Stimulated activated CD8-positive, alpha-beta memory T cell treated with anti-CD3 and anti-CD28 coated beads, Interleukin-15, amount 100 ng/mL, for 4 hours (primary cell): ENCODE measurements at places on chromosomes 7 and 10.
A peak's percentile ranks its signal among the peaks of the same experiment; 100 is the strongest.

GRCh38 chr7:74302745-74303221 lies 13.6 kb downstream of the CLIP2 start:
- DNase-seq: no peak

DNA sequence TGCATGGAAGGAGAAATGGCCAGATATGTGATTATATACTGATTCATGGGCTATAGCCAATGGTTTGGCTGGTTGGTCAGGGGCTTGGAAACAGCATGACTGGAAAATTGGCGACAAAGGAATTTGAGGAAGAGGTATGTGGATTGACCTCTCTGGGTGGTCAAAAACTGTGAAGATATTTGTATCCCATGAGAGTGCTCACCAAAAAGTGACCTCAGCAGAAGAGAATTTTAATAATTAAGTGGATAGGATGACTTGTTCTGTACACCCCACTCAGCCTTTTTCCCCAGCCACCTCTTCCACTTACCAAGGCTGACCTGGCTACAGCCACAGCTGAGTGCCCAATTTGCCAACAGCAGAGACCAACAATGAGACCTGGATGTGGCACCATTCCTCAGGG lies 146.7 kb downstream of the GPR37 start:
- no peak for DNase-seq

DNA sequence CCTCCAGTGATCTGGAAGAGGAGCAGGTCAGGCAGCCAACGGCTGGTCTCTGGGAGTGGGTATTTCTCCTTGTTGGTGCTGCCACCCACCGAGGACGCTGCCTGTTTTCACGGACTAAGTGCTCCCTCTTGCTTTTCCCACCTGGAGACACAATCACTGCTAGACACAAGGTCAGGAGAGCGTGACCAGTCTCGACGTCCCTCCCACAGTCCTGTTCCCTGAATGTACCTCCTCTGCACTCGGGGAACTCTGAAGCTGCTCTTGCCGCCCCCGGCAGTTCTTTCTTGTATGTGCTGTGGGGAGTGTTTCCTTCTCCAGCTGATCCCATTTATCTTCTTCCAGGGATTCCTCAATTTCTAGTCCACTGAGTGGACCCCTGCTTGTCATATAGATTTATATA lies 89.4 kb downstream of the CYTH3 start:
- DNase-seq: no peak

- no peak for DNase-seq
Observed at GRCh38 chr10:127370601-127371000, 174.2 kb upstream of the INSYN2A start.

DNA sequence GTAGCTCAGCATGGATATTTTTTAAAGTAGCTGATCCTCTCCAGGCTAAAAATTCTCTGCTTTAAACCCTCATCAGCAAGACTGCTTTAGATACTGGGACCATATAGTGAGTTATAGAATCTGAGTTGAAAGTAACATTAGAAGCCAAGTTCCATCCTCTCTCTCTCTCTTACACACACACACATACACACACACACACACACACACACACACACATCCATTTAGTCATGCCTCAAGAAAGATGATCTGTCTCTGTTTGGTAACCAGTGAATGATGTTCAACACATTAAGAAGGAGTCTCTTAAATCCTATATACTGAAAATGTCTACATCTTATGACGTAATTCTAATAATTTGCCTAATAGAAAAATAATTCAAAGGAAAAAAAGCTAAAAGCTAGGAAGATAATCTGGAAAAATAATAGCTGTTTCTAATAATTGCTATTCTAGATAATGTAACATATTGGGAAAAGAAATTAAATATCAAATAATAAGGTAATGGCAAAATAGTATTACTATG lies 16.9 kb upstream of the ATP6V0A4 start:
- no peak for DNase-seq

GRCh38 chr7:4168041-4168440 lies 514.1 kb upstream of the FOXK1 start:
- DNase-seq: no peak

- DNase-seq: no peak
Observed at GRCh38 chr10:26544932-26545331, 106.8 kb downstream of the APBB1IP start.

DNA sequence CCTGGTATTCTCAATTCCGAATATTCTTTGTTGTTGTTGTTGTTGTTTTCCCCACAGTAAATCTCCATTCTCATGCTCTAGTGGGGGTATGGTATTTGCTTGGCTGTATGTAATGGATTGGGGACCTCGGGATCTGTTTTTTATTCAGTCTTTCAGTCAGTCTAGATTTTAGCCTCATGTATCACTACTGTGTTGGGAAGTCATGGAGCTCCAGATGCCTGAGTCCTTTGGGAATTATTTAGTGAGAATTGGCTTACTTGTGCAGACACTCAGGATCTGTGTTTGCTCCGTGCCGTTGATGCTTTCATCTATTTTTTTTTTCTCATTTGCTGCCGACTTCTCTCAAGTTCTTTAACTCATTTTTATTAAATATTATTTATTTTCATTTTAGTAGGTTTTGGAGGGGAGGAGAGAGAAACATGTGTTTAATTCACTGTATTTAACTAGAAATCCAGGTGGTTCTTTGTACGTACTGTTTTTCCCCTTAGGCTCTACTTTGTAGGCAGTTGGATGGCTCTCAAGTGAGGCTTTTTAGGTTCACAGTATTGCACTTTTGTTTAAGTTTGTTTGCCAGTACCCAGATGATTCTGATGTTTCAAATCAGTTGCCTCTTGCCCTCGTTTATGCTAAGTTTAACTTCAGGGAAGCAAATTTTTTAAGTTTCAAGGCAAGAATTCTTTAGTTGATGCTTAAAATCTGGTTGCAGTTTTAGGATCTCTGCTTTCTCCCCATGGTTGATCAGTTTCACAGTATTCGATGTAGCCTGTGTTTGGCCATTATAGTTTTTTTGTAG lies 36.9 kb downstream of the ZNRF2 start:
- DNase-seq: no peak

DNA sequence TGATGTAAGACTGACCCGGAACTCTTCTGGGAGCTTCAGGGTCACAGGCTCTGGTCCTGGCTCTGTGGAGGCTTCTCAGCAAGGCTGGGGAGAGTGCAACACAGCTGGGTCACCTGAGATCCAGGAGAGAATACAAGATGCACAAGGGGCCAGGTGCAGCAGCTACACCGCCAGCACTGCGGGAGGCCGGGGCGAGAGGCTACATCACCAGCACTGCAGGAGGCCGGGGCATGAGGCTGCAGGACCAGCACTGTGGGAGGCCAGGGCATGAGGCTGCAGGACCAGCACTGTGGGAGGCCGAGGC lies 44.3 kb downstream of the PDGFA start:
- DNase-seq: no peak

GRCh38 chr7:100896732-100897608 lies 1.3 kb upstream of the ACHE start:
- DNase-seq: peak; percentile 24

- DNase-seq: no peak
Observed at GRCh38 chr7:28700790-28701203, 257.3 kb downstream of the TRIL start.

GRCh38 chr10:123140164-123140982 lies 4.6 kb downstream of the HMX3 start:
- DNase-seq: no peak

- DNase-seq: no peak
Observed at GRCh38 chr10:9294865-9295264, 1240.4 kb downstream of the GATA3 start.

- DNase-seq: no peak
Observed at GRCh38 chr7:112874909-112875308, 84.7 kb upstream of the TMEM168 start.

- no peak for DNase-seq
Observed at GRCh38 chr7:129258649-129259389, 34.0 kb downstream of the AHCYL2 start.

- DNase-seq: no peak
Observed at GRCh38 chr7:75718390-75719031, 20.2 kb downstream of the HIP1 start.

DNA sequence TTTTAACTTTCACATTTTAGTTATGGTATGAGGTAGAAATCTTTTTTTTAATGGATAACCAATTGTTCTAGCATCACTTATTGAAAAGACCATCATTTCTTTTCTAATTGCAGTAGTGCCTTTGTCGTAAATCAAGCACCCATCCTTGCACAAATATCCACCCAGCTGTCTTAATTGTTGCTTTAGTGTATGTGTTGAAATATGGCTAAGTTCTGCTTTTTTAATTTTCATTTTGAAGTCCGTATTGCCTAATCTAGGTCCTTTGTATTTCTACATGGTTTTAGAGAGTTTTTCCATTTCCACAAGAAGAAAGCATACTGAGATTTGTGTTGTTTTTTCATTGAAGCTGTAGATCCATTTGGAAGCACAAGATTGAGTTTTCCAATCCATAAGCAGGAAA lies 259.6 kb upstream of the SEMA3E start:
- no peak for DNase-seq

DNA sequence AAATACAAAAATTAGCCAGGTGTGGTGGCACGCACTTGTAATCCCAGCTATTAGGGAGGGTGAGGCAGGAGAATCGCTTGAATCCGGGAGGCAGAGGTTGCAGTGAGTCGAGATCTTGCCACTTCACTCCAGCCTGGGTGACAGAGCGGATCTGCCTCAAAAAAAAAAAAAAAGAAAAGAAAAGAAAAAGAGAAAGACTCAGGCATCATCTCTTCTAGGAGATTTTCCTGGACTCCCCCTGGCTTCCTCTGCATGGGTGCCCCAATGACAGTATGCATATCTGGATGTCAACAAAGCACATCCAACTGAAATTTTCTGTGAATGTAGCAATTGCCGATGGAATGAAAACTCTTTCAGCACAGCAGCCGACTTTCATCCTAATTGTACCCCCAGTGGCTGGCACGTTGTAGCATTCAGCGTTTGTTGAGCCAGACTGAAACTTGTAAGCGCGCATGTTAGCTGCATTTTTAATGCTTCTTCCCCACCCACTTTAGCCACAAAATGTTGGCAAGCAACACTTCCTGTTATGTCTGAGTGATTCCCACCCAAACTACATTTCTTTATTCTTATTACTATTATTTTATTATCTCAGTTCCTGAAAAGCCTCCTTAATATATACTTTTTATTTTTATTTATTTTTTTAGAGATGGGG lies 70.2 kb downstream of the PRTFDC1 start:
- no peak for DNase-seq

DNA sequence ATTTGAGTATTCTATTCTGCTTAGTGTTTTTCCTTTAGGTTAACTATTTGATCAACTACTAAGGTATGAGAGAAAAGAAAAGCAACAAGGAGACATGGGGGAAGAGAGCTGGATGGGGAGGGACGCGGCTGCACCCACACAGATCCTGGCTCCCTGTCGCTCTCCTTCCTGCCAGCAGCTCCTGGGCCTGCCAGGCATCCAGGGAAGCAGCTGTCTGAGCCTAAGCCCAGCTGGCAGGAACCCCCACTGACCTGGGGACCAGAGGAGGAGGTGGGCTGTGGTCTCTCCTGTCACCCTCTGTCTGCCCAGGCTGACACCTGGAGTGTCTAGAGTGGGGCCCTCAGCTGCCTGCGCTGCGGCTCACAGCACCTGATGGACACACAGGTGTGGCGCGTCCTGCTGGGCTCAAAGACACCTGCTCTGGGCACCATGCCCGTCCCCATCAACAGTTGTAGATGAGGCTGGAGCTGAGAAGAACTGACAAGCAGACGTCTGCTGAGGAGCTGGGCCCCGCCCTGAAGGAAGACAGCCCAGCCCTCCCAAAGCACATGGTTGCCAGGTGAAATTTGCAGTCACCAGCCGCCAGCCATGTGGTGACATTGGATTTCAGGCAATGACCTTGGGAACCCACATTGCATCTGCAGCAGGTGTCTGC lies 207.9 kb downstream of the PLXNA4 start:
- no peak for DNase-seq

- DNase-seq: no peak
Observed at GRCh38 chr10:25226775-25227682, 52.2 kb downstream of the GPR158 start.

DNA sequence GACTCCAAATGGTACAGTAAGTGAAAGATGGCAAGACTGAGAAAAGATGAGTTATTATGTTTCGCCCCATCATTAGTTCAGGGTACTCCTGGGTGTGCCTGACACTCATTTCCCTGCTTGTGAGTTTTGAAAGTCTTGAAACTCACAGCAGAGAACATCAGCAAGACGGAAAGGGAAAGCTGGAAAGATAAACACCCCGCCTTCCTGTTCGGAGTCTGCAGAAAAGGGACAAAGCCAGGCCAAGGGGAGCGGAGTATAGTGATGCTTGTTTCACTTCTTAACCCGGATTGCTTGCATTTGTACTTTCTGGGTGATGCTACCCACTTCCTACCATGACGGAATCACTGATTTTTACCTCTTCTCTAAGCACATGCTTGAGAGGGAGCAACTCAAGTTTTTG lies 294.5 kb downstream of the FRMD4A start:
- no peak for DNase-seq

GRCh38 chr7:8217200-8218068 lies 44.5 kb downstream of the ICA1 start:
- no peak for DNase-seq

DNA sequence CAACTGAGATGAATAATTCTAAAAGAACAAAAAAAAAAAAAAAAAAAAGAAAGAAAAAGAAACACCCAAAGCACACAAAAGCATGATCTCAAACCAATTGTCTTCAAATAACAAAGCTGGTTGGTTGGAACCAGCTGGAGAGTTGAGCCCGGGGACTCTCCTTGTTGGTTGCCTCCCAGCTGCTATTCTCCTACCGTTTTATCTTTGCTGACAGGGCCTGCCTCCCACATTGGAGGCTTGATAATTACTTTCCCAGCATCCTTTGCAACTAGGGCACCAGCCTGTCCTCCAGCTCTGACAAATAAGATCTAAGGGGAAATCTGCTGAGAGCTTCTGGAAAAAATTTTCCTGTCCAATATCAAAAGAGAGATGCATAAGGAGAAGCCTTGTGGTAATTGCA lies 6.8 kb downstream of the PON1 start:
- no peak for DNase-seq

DNA sequence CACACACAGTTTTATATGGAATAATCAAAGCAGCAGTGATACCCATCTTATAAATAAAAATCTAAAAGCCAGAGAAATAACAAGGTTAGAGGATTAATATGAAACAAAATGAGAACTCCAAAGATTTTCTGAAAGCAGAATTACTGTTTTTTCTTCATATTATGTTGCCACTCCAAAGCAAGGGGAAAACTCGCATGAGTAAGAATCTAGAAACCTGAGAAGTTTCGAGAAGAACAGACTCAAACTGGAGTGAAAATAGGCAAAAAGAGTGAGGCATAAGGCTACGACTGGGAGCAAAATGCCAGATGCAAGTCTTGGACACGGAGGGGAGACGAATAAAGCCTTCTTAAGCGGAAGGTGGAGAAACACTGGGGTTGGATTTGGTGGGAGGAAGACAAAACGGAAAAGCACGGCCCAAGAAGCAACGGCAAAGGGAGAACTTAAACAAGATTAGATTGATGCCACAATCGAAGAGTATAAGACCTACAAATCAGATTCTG lies 923 bp downstream of the TNPO3 start:
- DNase-seq: no peak

GRCh38 chr7:115009736-115010440 lies 88.0 kb downstream of the MDFIC start:
- no peak for DNase-seq

DNA sequence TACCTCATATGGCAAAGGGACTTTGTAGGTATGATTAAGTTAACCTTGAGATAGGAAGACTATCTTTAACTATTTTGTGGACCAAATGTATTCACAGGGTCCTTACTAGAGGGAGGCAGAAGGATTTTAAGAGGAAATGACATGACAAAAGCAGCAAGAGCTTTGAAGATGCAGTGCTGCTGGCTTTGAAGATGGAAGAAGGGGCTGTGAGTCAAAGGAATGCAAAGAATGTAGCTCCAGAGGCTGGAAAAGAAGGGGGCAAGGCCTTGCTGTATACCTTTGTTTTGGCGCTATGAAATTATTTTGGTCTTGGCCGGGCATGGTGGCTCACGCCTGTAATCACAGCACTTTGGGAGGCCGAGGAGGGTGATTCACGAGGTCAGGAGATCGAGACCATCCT lies 3.2 kb upstream of the NRBF2 start:
- no peak for DNase-seq
